ENCODE measurements at places on chromosomes 16 and 17. TPM values are rescaled to one million over a fixed set of nuclear protein-coding genes. Genes with fewer than 3 reads are reported as not detected.

- no peak for DNase-seq
These were observed 20.2 kb upstream of the GSE1 start for GRCh38 chr16:85592700-85593493.

GRCh38 chr16:4733211-4733742 lies 794 bp downstream of the ANKS3 start:
- no peak for DNase-seq

DNA sequence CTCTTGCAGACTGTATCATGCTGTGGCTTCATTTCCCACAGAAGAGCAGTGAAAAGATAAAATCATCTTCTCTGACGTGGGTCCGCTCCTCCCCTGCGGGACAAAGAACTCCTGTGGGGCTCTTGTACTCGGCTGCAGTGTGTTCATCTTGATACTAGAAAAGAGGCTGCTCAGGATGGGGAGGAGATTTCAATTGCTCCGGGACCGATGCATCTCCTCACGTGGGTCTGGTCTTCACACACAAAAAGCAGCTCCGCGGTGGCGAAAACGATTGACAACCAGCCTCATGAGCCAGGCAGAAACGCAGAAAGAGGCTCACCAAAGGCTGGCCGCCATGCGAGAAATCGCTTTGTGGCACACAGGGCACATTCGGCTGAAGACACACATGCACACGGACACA lies 14.4 kb upstream of the KCNJ18 start:
- no peak for DNase-seq

DNA sequence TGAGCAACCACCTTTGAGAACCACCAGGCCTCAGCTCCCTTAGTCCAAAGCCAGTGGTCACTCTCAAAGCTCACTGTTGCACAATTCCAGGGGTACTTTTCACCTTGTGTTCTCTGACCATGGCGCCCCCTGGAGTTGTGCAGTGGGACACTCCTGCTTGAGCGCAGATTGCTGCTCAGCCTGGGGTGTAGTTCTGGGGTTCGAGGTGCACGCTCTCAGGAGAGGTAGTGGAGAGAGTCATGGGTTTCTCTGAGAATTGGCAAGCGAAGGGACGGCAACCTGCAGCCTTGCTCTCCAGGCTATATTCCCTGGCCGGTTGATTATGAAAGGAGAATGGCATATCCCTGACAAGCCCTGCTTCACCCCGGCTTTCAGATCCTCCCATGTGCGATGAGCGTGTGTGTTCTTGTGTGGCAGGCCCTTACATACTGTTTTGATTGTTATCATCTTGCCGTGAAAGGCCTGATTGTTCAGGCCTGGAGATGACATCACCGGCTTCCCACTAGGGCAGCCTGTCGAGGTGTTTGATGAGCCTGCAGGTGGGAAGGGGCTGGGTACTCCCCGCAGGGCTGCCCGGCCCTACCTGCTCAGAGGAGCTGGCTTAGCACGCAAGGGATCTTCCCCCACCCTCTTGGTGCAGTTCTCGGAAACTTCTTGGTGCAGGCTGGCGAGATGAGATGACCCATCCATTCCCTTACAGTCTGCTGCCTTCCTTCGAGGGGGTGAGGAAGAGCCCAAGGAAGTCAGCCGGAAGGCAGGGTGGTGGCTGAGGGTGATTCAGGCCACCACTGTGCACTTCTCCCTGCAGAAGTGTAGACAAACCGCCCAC lies 431.2 kb downstream of the SLC39A11 start:
- no peak for DNase-seq

DNA sequence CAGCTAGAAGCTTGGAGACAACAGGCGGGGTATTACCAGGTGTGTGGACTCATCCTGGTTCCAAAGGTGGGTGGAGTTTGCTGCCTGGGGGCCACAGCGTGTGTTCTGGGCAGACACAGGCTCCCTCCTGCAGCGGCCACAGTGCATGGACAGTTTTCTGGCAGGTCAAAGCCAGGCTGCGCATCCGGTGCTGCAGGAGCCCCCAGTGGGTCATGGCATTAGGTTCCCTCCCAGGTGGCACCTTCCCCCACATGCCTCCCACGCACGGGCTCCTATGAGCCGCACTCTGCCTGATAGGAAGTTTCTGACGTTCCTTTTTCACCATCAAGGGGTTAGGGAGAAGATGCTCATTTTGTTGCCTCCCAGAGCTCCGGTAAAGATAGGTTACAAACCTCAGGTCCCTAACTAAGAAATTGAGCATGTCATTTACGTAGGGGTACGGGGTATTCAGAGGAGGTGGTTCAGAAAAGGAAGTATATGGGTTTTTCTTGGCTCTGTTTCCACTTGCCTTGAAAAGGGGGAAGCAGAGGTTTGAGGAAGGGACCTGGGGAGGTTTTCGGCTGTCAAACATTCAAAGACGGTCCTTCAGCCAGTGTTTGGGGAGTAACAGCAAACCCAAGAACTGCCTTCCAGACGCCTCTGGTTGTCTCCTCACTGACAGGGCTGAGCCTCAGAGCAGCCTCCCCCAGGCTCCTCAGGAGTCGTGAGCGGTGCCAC lies 32.7 kb upstream of the NAT9 start:
- no peak for DNase-seq

DNA sequence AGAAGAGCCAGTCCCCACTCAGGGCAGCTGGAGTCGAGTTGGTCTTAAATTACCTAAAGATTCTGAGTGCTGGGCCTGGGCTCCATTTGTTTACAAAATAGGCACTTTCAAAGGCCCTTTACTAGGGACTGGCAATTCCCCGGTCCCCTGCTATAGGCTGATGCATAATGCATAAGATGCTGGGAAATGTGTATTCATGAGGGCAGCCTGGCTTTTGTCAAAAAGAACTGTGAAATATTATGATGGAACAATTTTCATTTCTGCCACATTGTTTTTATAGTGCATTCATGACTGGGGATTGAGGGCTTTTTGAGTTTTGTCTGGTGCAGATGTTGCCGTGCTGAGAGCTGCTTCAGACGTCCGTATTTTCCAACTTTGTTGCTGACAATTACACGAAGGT lies 617.0 kb upstream of the CDH5 start:
- DNase-seq: peak; percentile 54

DNA sequence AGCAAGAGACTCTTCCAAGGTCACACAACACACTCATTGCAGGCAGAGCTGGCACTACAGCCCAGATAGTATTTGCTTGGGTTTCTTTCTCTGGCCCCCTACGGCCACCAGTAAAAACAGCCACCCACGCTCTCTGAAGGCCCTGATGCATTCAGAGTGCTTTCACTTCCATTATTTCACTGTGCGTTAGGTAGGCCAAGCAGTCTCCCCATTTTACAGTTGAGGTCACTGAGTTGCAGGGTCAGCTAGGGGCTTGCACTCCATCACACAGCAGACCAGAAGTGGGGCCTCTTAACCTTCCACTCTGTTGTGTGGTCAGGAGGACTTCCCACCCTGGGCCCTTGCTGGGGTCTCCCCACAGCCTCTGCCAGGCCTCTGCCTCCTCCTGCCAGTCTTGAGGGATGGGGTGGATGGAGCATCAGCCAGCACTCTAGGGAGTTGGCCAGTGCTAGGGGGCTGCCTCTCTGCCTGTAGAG lies 2.5 kb downstream of the TBX21 start:
- DNase-seq: no peak

- DNase-seq: no peak
These were observed 28.6 kb downstream of the SMARCE1 start for GRCh38 chr17:40618754-40619625.

GRCh38 chr16:78715106-78715505 lies 615.7 kb downstream of the WWOX start:
- DNase-seq: peak; percentile 28

GRCh38 chr17:31580706-31581490 lies 189.4 kb downstream of the RAB11FIP4 start:
- peak; percentile 90 for DNase-seq

DNA sequence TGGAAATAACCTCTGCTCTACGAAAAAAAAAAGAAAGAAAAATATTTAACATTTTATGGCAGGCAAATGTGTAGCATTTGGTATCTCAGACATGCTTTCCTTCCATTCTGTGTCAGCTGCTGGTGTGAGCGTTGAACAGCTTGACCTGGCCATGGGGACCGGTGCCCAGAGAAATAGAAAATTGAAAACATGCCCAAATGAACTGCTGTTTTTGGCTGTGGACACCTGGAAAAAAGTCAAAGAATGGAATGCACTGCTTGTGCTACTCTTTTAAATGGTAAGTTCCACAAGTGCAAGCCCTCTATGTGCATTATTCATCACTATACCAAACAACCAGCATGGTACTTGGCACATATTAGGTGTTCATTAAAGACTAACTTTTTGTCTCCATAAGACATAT lies 127.2 kb downstream of the CDH8 start:
- DNase-seq: peak; percentile 7

DNA sequence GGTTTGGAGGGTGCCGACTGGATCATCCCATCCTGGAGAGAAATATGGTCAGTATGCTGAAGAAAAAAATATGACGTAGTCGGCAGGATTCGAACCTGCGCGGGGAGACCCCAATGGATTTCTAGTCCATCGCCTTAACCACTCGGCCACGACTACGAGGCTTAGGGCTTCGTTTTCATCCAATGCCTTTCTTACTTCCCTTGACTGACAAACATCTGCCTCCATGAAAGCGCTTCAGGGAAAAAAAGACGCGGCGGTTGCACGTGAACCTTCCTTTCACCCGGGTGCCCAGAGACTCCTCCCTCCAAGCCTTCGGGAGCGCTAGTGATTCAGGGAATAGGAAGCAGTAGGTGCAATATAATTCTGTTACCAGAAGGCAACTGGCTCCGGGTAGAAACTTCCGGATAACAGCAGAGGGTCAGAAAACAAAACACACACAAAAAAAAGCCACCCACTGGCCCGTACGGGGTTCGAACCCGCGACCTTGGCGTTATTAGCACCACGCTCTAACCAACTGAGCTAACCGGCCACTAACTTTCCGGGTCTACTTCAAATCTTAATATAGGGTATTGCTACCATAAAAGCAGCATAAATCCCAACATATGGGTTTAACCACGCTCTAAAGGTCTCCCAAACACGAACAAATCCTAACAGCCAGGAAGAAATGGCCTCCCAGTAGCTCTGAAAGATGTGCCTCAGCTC lies 16.3 kb upstream of the AURKB start:
- DNase-seq: peak; percentile 32

GRCh38 chr17:55496094-55496881 lies 15.0 kb downstream of the SMIM36 start:
- peak; percentile 30 for DNase-seq

- peak; percentile 70 for DNase-seq
These were observed 12.7 kb downstream of the DNAAF8 start for GRCh38 chr16:4746991-4747574.

DNA sequence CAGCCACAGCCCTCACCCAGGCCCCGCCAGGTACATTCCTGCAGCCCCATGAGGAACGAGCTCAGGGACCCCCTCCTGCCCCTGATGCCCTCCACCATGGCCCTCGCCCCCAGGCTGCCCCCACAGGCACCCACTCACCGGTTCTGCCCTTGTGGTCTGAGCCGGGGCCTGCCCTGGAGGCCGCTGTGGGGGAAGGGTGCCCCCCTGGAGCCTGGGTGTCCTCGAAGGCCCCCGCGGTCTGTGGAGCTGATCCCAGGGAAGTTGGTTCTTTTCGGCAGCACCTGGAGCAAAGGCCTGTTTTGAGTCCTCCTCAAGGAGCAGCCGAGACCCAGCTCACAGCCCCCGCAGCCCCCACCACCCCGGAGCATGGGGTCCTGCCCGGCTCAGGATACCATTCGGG lies 2.4 kb downstream of the PABPN1L start:
- no peak for DNase-seq

Gene NACA2
- total RNA-seq: not detected

Gene KIAA0753
- 51.8 TPM for total RNA-seq

Gene GTF3C1
- 44.3 TPM for total RNA-seq

Gene CETP
- not detected for total RNA-seq

Gene TBC1D3K
- not detected for total RNA-seq

Gene EMP2
- total RNA-seq: 43.3 TPM

All from stomach (tissue), 19 donors.